ENCODE measurements at places on chromosomes 2 and 18.

GRCh38 chr2:85538507-85539360 is at the start of gene MAT2A:
Gene MAT2A, plus strand, starts transcription at chr2:85539168. Its CDS starts 120 bp downstream, at chr2:85539288.
- DNase-seq, result peak; percentile 96

GRCh38 chr2:65061146-65061909 is 5.1 kb downstream of the CEP68 start:
- DNase-seq, result no peak

DNA sequence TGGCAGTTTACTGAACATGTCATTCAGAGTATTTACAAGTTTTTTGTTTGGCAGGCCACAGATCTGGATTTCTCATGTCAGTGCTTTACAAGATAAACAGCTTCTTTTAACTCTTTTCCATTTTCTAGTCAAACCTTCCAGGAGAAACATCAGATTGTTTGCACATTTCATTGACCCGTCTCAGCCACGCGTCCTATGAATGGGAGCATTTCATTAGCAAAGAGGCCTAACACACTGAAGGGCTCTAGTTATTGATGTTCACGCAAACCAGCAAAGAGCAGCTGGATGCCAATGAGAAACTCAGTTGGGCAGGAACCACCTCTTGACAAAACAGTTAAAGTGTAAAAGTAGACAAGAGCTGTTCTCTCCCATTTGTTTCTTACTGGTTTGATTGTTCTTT is 29.2 kb upstream of the MFF start:
- no peak for DNase-seq

GRCh38 chr18:75377258-75377657 is 50.2 kb downstream of the SMIM21 start:
- no peak for DNase-seq

DNA sequence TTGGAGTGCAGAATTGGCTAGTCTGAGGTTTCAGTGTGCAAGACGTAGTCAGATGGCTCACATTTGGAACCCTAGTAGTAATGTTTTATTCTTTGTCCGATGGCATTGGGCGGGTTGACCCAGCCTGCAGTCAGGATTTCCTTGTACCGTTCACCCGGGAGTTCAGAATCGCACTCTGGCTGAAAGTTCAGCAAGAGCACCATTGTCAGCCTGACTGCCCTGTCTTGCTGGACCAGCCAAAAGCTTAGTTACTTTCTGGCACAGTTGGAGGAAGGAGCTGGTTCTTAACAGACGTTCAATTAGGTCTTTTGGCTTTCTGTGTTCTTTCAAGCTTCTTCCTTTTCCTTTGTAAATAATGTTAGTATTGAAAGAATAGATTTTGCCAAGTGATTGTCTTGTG is 18.6 kb downstream of the RMC1 start:
- no peak for DNase-seq

GRCh38 chr2:88811233-88811632 is 119.8 kb downstream of the RPIA start:
- DNase-seq, result no peak
